Stimulated activated CD4-positive, alpha-beta T cell treated with anti-CD3 and anti-CD28 coated beads, Interleukin-1b, Interleukin-23, amount 100 ng/mL, for 24 hours (primary cell): ENCODE measurements at places on chromosomes 11 and 22.

- no peak for DNase-seq
Observed at GRCh38 chr11:124170801-124171586, 12.2 kb upstream of the OR10D3 start.

DNA sequence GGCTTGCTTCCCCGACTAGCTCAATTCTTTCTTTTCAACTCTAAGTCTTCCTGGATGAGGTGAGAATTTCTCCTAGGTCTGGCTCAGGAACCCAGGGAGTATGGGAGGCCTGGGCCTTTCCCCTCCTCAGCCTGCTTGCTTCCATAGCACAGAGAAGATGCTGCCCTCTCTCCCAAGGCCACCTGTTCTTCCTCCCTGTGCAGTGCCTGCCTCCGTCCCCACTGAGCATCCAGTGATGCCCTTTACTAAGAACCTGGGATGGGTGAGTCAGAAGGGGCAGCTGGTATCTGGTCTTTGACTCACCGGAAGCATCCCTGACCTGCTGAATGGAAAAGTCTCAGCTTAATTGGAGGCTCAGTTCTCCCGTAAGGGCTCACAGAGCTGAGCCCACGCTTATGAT, 607.9 kb downstream of the BUD13 start:
- no peak for DNase-seq

GRCh38 chr11:97990162-97990920, 1030.4 kb upstream of the CNTN5 start:
- no peak for DNase-seq

- no peak for DNase-seq
Observed at GRCh38 chr22:46972901-46973831, 210.7 kb downstream of the TBC1D22A start.

- DNase-seq, result no peak
Observed at GRCh38 chr11:68342459-68343158, 30.2 kb downstream of the LRP5 start.

- DNase-seq, result no peak
Observed at GRCh38 chr11:68200639-68201038, 12.5 kb downstream of the KMT5B start.

DNA sequence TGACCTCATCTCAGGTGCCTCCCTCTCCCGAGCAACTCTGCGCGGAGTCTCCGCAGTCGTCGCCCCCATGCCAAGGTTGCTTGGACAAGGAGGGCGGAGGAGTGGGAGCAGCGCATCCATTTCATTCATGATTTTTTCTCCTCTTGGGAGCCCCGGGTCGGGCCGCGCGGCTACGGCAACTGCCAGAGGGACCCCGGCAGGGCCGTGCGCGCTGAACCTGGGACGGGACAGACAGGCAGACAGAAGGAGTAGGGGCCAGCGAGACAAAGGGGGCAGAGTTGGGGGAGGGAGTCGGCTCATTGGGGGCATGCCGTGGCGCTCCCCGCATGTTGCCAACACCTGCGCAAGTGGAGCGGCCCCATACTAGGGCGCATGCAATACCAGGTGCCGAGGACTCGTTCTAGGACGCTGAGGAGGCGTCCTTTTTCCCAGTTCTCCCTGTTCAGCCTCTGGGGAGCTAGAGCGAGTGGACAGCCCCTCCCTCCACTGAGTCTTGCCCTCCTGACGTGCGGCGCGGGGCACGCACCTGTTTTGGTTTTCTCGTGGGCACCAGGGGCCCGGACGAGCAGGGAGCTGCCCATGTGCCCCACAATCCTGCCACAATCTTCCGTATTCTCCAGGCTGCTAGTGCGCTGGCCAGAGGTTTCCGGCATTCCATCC, 501 bp upstream of the PTPN5 start:
- DNase-seq, result no peak

DNA sequence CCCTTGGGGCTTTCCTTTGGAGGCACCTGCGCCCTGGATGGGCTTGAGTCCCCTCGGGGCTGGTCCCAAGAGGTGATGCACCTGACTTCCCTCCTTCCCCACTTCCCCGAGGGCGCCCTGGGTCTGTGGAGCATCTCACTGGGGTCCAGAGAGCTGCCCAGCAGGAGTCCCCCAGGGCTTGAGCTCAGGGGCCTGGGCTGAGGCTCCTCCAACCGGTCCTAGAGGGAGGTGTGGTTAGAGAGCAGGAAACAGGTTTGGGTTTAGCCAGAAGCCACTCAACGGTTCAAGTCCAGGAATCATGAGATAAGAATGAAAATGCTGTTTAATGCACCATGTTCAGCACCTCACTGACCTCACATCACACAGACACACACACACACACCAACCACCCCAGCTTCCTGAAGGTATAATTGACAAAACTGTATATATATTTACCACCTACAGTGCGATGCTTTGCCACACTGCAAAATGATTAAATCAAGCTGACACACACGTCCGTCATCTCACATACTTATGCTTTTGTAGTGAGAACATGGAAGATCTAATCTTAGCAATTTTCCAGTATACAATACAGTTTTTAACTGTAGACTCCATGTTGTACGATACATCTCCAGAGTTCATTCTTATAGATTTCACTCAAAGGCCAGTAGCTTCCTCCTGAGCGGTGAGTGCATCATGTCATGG, 628 bp upstream of the IGLL1 start:
- no peak for DNase-seq

DNA sequence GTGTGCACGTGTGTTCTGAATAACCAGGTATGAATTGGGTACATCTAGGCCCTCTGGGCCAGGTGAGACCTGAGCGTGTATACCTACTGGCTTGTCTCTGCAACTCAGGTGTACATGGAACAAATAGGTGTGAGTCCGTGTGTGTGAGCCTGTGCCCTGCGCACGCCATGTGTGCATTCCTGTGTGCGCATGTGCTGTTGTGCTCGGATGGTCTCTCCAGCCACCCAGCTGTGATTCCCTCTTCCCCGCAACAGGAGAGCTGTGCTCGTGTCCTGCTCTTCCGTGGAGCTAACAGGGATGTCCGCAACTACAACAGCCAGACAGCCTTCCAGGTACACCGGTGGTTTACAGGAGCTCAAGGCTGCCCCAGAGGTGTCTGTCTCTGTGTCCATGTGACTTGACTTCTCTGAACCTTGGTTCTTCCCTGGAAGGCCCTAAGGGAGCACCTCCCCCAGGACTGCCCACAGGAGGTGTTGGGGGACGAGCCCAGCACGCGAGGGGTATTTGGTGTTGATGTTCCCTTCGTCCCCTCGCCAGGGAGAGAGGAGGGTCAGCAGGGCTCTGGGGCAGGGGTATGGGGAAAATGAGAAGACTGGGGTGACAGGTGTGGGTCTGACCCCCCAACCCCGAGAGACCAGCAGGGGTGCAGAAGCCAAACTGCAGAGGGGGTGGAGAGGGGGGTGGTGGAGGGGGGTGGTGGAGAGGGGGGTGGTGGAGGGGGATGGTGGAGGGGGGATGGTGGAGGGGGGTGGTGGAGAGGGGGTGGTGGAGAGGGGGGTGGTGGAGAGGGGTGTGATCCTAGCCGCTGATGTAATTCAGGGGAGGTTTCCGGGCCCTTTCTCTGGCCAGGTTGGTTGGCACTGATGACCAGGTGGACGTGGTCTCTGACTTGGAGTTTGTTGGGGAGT, 10.7 kb downstream of the SHANK3 start:
- no peak for DNase-seq

DNA sequence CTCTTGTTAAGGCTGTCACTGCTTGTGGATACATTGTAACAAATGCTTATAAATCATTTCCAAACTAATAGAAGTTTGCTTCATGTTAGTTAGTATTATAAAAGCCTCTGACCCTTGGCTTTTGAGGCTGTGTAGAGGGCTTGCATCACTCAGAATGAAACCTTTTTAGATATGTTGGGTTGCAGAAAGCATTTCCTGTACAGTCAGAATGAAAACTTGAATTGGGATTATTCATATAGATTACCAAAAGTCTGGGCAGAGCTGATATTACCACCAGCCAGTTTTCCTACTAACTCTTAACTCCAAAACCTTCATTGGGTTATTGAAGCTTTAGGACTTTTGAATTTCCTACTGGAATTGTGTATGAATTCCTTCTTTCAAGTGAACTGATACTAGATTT, 12.0 kb downstream of the KMT2A start:
- DNase-seq, result no peak

- no peak for DNase-seq
Observed at GRCh38 chr11:19747634-19748033, 35.0 kb downstream of the NAV2 start.

DNA sequence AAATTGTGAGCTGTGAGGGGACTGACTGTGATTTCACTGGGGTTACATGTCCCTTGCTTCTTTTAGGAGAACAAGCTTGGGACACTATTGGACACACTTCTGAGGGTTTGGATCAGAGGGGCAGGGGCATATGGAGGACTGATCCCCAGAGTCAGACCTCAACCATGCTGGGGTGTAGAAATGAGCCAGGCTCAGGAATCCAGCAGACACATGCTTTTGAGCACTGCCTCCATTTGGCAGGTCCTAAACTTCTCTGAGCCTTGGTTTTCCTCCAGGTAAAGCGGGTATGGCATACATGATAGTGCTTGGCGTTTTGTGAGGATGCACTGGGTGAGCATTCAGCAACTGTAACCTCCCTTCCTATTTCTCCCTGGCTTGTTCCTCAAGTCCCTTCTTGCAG, 74.7 kb downstream of the ADAMTS15 start:
- no peak for DNase-seq
